ENCODE measurements at places on chromosomes 5 and 9.

- DNase-seq: no peak
These were observed 18.8 kb downstream of the RGS3 start for GRCh38 chr9:113482341-113482740.

GRCh38 chr9:75176037-75176436 is 87.7 kb downstream of the OSTF1 start:
- no peak for DNase-seq

DNA sequence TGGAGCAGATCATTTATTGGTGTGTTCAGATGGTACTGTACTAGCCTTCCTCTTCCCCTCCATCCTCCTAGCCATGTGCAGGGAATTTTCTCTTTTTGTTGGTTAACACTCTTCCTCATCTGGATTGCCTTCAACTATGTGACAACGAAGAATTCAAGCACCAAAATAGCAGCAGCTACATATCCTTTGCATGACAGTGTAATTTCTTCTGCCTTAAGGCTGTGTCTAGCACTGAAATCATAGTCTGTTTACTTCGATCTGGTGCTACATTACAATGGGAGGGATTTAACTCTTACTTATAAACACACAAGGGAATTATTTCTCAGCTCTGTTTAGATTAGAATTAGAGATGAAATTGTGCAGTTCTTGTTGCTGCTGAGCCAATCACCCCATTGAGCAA is 260.4 kb downstream of the ARL15 start:
- DNase-seq: no peak

- DNase-seq: no peak
These were observed 284.6 kb upstream of the TLE4 start for GRCh38 chr9:79286992-79287707.

- DNase-seq: no peak
These were observed 1.9 kb downstream of the IARS1 start for GRCh38 chr9:92291577-92291976.
